Stimulated activated CD8-positive, alpha-beta memory T cell treated with anti-CD3 and anti-CD28 coated beads, Interleukin-15, amount 100 ng/mL, for 48 hours (primary cell): ENCODE measurements at places on chromosomes 5 and 9.

- no peak for DNase-seq
Observed at GRCh38 chr5:31502506-31502905, 29.4 kb downstream of the DROSHA start.

GRCh38 chr9:1581926-1582325 lies 433.2 kb upstream of the SMARCA2 start:
- no peak for DNase-seq

- DNase-seq: no peak
Observed at GRCh38 chr5:76524101-76524835, 98.9 kb downstream of the F2RL2 start.

GRCh38 chr5:134047687-134048056 lies 42.9 kb upstream of the VDAC1 start:
- no peak for DNase-seq

DNA sequence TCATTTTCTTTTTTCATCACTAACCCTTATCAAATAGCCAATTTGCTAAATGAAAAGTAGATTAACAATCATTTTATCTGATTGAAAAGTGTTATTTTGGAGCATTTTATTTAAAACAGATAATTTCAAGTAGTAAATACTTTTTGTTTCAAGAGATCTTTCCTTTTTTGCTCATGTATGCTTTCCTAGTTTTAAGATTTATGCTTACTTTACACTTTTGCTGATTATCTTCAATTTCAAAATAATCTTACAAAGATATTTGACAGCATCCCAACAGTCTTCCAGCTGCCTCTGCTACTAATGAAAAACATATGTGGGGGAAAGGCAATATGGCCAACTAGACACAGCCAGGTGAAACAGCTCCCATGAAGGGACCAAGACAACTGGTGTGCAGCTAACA lies 1027.3 kb upstream of the CDH9 start:
- no peak for DNase-seq

GRCh38 chr5:68345582-68345981 lies 130.0 kb downstream of the PIK3R1 start:
- DNase-seq: no peak

- no peak for DNase-seq
Observed at GRCh38 chr9:32455738-32456137, 70.3 kb downstream of the RIGI start.

- no peak for DNase-seq
Observed at GRCh38 chr9:134585746-134586706, 55.6 kb upstream of the COL5A1 start.

- peak; percentile 16 for DNase-seq
Observed at GRCh38 chr5:142324136-142324870, 518 bp downstream of the SPRY4 start.
